ENCODE measurements at places on chromosomes 11 and 22.
A peak's percentile ranks its signal among the peaks of the same experiment; 100 is the strongest.

DNA sequence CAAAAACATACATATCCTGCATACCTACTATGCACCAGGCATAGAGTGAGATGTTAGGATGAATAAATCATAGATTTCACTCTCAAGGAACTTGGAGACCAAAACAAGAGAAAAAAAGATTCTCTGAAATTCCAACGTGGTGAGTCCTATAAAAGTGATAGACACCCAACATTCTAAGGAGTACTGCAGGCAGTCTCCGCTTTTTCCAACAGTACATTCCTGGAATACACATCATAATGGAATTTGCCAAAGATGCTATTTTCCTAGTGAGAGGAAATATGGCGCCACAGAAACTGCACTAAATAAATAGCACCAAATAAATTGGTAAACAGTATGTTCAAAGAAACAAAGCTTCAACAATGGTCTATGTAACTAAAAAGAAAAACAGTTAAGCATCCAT lies 6.0 kb downstream of the TMEM123 start:
- DNase-seq, result peak; percentile 75

- DNase-seq, result no peak
These were observed 100.6 kb downstream of the FBXO7 start for GRCh38 chr22:32574958-32575910.

DNA sequence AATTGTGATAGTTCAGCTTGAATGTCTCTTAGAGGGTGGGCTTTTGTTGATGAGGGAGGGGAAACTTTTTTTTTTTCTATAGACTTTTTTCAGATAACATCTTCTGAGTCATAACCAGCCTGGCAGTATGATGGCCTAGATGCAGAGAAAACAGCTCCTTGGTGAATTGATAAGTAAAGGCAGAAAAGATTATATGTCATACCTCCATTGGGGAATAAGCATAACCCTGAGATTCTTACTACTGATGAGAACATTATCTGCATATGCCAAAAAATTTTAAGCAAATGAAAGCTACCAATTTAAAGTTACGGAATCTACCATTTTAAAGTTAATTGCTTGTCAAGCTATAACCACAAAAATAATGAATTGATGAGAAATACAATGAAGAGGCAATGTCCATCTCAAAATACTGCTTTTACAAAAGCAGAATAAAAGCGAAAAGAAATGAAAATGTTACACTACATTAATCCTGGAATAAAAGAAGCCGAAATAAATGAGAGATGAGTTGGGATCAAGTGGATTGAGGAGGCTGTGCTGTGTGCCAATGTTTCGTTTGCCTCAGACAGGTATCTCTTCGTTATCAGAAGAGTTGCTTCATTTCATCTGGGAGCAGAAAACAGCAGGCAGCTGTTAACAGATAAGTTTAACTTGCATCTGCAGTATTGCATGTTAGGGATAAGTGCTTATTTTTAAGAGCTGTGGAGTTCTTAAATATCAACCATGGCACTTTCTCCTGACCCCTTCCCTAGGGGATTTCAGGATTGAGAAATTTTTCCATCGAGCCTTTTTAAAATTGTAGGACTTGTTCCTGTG lies 3.9 kb downstream of the MALAT1 start:
- peak; percentile 65 for DNase-seq

DNA sequence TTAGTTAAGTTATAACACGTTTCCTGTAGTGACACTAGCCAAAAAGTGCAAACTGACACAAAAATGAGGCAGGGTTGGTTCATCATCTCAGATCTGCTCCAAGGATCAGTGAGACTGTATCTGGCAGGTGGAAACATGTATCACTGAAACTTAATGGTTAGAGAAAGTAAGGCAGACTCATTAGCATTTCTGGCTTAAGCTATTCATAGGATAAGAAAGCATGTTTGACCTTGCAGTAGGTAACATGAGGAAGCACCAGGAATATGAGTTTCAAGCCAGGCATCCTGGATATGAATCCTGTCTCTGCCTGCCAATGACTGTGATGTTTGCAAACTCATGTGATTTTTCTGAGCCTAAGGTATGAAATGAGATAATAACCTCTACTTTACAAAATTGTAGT lies 732.1 kb downstream of the NELL1 start:
- no peak for DNase-seq

DNA sequence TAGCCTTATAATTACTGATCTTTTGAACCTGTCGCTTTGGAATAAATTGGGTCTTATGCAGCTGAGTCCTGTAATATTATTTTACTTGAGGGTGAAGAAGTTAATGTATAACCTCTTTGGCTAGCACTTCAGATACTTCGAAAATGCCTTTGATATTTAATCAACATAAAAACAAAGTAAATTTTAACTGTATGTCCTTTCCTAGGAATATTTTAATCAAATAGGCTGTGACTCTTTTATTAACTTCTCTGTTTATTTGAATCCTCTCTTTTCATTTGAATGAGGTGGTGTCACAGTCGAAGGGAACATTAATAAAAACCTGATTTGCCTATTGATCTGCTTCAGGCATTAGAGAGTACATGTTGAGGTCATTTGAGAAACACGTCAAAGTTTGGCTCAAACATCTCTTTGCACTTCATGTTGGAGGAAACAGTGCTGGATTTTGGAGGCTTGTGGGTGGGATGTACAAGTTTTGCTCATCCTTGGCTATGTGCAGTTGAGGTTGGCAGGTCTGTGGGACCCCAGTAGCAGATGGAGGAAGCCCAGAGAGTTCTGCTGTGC lies 143.6 kb downstream of the NCAM1 start:
- no peak for DNase-seq

DNA sequence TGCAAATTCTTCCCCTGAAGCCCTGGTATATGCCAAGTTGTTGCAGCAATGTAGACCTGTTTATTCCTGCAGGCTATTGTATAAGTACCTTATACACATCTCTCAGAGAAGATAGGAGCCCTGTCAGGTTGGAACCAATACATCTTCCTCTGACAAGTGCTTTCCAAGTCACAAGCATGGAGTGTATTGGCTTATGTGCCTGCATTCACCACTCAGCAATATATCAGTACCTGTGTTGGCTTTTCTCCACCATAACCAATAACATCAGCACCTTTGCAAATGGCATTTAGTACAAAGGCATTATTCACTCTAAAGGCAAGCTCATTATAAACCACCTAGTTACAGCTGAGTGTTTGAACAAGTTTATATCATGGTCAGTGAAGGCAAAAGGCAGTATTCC lies 611.7 kb upstream of the CNTN5 start:
- DNase-seq, result no peak

GRCh38 chr11:15602785-15603567 lies 488.3 kb downstream of the INSC start:
- DNase-seq, result no peak

DNA sequence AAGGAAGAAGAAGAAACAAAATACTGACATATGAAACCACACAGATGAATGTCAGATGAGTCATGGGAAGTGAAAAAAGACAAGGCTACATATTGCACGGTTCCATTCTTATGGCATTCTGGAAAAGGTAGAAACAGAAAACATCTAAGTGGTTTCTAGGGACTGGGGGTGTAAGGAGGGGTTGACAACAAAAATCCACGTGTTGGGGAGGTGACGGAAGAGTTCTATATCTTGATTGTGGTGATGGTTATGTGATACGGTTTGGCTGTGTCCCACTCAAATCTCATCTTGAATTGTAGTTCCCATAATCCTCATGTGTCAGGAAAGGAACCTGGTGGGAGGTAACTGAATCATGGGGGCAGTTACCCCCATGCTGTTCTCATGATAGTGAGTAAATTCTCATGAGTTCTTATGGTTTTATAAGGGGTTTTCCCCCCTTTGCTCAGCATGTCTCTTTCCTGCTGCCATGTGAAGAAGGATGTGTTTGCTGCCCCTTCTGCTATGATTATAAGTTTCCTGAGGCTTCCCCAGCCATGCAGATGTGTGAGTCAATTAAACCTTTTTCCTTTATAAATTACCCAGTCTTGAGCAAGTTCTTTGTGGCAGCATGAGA lies 6.4 kb upstream of the ARFGAP3 start:
- peak; percentile 97 for DNase-seq

DNA sequence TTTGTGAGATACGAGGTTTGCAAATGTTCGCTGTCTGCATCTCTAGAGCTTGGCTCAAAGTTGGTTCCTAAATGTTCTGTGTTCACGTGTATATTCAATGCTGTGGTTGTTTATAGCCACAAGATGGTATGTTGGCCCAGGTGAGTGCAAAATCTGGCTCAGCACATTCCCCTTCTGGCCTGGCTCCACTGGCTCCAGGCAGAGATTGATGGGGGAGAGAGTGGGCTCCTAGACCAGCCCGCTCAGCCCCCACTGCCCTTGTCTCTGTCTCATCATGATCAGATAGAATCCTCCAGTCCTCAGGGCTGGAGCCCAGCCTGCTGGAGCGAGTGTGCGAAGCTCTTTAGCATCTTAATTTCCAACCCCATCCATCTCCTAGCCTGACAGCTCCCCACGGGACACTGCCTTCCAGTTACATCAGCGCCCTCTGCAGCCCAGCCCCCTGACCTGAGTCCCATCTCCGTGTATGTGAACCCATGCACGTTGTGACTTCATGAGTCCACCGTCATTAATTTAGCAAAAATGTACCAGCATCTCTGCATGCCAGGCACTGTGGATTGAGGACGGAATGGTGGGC lies 2.0 kb downstream of the P2RX3 start:
- DNase-seq, result no peak

DNA sequence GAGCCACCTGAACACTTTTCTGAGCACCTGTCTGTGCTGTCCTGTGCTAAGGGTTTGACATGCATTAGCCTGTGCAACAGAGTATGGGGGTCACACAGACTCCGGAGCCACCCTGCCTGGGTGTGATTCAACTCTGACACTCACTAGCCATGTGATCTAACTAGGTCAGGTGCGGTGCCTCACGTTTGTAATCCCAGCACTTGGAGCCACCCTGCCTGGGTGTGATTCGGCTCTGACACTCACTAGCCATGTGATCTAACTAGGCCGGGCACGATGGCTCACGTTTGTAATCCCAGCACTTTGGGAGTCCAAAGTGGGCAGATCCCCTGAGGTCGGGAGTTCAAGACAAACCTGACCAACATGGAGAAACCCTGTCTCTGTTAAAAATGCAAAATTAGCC lies 11.4 kb downstream of the UBE2L6 start:
- no peak for DNase-seq

GRCh38 chr11:9680028-9680427 lies 16.2 kb downstream of the SWAP70 start:
- no peak for DNase-seq

GRCh38 chr11:127274328-127274676 lies 273.7 kb upstream of the KIRREL3 start:
- DNase-seq, result peak; percentile 29

- peak; percentile 69 for DNase-seq
These were observed 24.8 kb upstream of the TTC12 start for GRCh38 chr11:113289431-113290187.

DNA sequence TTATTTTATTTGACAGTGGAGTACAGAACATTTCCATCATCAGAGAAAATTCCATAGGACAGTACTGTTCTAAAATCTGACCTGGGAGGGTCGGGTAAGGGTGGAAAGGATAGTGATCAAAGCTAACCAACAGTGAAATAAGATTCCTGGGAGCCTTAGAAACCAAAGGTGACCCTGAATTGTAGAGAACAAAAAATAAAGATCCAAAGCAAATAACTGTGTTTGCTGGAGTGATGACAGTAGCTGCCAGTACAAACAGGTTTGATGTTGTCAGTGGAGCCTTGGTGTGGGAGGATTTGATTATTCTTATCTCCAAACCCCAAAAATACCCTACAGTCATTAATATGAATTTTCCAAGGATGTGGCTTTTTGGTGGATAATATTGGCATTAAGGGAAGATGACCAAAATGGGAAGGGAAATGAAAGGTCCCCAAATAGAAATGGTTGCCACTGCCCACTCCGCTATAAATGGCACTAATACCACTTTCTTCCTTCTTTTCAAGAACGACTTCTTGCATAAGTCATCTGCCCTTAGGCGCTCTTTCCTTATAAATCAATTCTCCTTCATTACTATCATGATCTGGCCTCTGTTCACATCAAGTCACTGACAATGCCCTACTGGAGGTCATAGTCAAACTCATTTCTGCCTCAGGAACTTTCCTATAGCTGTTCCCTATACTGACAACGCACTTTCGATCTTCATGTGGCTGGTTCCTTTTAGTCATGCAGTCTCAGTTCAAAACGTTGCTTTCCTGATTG lies 44.4 kb downstream of the EHF start:
- DNase-seq, result no peak

GRCh38 chr11:65869643-65870306 lies 2.8 kb downstream of the EFEMP2 start:
- no peak for DNase-seq

GRCh38 chr11:46445192-46445919 lies 53.8 kb upstream of the CHRM4 start:
- no peak for DNase-seq

DNA sequence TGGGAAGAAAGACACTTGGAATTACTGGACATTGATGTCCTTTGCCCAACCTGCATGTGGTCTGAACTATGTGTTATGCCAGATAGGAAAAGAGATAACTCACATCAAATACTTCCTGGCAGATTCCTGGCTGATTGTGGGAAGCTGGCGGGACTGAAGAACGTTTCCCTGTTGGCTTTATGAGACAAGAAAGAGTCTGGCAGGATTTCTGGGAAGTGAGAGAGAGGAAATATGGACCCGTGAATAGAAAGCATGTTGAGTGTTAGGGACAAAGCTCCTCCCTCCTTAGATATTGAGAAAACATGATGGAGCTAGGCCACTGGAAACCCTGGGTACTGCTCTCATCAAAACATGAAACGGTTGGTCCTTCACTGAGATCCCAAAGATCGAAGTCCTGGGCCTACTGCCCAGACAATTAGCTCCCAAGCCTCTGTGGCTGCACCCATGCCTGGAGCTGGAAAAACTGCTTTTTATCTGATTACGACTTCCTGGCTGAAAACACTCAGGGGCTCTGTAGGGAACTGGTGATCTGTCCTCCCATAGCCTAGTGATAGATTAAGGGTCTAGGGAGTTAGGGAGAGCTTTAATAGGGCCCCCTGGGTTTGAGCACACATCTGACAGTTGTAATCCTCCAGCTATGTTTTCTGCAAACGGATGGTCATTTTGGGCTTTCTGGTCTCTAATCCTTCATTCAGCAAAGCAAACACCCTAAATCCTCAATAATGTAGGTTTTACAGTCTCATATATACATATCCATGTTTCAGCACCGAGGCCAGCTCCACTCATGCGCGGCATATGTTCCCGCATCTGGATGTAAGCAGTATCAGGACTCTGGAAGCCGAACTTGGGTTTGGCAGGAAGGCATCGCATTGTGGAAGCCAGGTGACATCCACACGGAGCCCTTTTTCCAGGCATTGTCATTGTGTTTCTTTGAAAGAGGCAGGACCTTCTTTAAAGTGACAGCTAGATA lies 6.1 kb upstream of the B3GAT1 start:
- no peak for DNase-seq

- no peak for DNase-seq
These were observed 10.3 kb upstream of the OMP start for GRCh38 chr11:77092382-77092781.

- DNase-seq, result no peak
These were observed 96.5 kb upstream of the FGF3 start for GRCh38 chr11:69915501-69916250.

DNA sequence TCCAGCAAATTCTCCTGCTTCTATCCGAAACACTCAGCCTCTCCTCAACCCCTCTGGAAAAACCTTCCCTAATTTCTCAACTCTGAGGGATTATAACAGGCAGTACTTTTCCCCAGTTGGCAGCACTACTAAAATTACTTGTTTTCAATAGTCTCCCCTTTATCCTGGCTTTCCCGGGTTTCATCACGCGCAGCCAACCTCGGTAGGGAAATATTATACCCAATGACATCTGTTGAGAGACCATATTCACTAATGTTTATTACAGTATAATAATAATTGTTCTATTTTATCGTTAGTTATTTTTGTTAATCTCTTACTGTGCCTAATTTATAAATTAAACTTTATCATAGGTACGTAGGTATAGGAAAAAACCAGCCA lies 330 bp upstream of the POLD3 start:
- DNase-seq, result no peak

Data from HT1080 (cell line).